ENCODE measurements at places on chromosomes 6 and 20.
A peak's percentile ranks its signal among the peaks of the same experiment; 100 is the strongest.

DNA sequence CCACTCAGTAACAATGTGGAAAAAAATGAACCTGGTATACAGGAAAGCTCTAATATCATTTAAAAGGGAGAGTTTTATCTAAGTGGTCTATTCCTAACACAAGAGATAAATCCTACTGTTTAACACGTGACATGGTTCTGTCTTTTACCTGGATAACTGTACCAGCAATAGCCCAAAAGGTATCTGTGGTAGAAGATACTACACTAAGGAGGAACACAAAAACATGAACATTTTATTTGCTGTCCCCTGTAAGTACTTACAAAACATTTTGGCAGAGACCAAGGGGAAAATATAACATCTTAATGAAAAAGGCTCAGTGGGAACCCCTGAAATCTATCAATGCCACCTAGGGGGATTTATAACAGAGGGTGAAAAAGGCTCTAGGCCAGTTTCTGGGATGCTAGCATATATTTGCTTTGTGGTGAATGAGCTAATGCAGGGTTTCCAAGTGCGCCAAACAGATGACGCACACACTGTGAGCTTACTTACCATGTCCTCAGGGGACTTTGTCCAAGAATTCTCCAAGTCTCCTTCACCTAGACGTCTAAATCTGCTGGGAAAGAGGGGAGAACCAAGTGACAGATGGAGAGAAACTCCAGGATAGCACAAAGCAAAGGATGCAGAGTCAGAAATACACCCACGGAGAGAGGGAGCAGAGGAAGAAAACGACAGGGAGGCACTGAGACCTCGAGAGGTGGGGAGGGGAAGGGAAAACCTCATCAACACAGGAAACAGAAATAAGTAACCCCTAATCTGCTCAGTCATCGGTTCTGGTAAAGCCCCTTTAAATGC is 147.9 kb upstream of the PRND start:
- DNase-seq, result peak; percentile 72

DNA sequence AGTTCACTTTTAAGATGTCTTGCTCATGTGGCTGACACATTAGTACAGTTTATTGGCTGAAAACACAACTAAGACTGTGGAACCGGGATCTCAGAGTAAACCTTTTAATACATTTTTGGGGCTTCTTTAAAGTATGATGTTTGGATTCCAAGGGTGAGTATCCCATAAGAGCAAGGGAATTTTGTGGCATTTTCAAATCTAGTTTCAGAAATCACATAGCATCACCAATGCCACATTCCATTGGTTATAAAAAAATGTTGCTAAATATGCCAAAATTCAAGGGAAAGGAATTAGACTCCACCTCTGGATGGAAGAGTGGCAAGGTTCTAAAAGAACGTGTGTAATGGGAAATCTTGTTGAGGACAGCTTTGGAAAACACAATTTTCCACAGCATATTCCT is 338.6 kb downstream of the COL12A1 start:
- DNase-seq, result no peak

DNA sequence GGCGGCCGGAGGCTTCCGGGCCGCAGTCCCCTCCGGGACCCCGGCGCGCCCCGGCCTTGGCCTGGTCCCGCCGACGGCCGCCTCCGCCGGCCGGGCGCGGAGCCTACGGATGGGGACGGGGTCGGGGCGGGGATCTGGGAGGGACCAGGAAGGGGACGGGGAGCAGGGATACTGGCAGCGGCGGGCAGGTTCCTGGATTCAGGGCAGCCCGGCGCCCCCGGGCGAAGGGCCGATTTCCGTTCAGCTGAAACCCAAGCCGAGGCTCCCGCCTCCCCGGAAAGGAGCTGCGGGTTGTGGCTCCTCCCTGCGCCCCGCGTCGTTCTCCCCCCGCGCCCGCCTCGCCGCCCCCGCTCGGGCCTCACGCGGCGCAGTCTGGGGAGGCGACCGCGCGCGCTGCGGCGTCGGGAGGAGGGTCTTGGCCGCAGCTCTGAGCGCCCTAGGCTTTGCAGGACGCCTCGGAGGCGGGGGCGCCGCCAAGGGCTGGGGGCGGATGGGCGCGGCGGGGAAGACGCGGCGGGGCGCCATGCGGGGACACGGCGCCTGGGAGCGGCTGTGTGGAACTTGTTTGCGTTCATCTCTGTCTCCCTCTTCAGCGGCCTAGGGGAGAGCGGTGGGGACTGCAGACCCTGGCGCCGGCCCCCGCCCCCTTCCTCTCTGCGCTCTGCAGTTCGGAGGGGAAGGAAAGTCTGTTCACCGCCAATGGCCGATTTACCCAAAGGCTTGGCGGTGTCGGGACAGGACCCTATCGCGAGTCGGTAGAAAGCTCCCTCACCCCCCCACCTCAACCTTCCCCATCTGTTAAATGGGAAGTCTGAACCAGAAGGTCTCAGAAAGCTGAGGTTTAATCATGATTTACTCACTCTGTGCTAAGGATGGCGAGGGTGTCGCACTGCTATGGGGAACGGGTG is 22.7 kb upstream of the TMEM181 start:
- DNase-seq, result no peak

DNA sequence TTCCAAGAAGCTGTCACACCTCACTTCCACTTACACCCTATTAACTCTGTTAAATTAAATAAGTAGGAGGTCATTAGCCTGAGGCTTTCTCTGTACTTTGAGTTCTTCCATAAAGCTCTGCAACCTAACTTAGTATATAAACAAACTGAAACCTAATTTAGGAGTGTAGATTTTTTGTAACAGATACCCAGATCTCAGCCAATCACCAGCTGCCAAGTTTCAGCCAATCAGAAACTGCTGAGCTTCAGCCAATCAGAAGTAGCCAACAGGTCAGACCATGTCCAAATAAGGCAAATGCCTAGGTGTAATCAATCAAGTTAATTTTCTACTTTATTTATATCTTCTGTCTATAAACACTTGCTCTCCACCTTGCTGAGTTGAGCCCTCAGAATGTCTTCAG is 142.7 kb upstream of the SULF2 start:
- no peak for DNase-seq

GRCh38 chr6:160428069-160428430 is 79.9 kb downstream of the SLC22A3 start:
- no peak for DNase-seq

DNA sequence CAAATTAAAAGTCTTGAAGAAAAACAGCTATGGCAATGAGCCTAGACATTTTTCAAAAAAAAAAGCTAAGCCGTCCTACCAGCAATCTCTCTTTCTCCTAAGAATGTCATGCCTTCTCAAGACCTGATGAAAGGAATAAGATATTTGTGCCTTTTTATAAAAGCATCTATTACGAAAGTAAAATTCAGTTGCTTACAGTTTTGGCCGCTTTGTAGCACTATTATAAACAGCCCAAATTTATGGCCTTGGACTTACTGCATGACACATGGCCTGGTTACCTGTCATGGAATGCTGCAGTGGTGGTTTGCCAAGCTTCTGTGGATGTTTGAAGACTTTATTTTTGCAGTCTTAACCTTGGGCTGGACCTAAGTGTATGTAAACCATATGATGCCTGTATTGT is 22.2 kb upstream of the VAPB start:
- DNase-seq, result no peak

DNA sequence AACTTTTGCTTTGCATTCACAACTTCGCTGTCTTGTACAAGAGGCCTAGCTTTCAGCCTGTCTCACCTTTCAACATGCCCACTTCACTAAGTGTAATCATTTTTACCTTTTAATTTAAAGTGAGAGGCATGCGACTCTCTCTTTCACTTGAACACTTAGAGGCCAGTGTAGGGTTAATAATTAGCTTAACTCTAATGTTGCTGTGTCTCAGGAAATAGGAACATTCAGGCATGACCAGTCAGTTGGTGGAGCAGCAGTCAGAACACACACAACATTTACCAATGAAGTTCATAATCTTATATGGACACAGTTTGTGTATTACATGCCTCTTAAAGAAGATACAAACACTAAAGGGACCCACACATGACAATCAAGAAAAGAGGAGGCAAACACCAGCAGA is 47.6 kb downstream of the HTR1B start:
- no peak for DNase-seq

DNA sequence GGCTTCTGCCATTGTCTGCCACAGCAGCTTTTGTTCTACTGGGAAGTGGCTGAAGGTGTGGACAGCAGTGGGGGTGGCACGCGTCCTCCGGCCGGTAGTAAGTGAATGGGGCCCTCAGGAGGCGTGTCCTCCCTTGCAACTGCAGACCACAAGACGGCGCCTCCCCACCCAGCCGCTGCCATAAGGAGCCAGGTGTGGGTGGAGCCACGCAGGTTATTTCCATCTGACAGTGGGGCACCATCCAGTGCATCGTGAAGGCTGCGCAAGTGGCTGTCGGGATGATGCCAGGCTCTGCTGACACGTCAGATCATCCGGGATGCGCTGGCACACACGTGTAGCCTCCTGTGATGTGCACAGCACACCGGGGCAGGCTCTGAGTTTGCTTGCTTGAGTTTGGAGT is 379.7 kb downstream of the CDH4 start:
- no peak for DNase-seq

DNA sequence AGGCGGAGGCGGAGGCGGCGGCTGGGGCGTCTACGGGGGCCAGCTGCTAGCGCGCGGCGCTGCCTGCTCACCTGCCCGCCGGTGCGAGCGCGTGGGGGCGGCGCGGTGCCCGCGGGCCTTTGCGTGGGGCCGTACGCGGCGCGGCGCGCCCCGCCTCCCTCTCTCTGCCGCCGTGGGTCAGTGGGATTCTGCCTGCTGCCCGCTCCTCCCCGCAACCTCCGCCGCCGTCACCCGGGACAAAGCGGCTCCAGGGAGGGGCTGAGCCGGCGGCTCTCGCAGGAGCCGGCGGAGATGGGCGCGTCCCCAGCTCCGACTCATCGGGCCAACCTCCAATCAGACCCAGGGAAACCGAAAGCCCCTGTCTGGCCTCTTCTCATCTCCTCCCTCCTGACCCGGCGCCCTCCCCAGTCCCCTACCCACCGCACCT is at the start of gene RCAN2:
RCAN2 (minus strand) TSS at position 249 of the 427 bp plus-strand sequence.
- DNase-seq, result no peak

- no peak for DNase-seq
These were observed 5.6 kb downstream of the MYLK2 start for GRCh38 chr20:31824554-31825313.

GRCh38 chr20:24960861-24961260 is 11.8 kb downstream of the CST7 start:
- no peak for DNase-seq

GRCh38 chr6:156976216-156977127 is 199.3 kb downstream of the ARID1B start:
- no peak for DNase-seq

GRCh38 chr6:124798942-124799496 is 163.2 kb upstream of the RNF217 start:
- DNase-seq, result no peak

DNA sequence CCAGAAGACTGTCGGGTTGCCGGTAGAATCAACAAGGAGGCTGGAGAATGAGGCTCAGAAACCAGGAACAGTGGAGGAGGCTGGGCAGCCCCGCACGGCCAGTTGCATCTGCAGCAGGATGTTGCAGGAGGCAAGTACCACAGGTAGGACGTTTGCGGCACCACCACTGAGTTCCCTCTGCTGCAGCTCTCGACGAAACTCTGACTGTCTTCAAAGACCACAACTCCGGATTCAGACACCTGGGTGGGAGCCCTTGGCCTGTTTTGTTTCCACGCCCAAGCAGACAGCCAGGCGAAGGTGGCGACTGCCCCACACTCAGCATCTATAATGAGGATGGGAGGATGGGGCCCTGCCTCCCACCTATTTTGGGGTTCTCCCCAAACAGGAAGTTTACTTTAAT is 218.2 kb downstream of the ZDHHC14 start:
- no peak for DNase-seq

DNA sequence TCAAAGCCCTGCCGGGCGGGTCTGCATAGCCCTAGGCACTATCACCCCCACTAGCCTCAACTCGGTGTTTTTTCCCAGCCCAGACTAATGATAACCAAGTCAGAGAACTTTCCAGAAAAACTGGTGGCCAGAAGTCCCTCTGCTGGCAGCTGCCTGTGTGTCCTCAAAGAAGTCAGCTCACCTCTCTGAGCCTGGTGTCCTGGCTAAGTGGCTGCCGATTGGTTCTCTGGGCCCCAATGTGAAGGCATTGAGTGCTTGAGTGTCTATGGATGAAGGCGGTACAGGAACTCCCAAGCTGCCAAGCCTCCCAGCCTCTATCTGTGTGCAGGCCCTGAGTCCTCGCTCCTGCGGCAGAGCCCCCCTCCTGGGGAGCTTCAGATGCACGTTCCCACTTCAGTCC is 355.6 kb downstream of the TAF4 start:
- no peak for DNase-seq

DNA sequence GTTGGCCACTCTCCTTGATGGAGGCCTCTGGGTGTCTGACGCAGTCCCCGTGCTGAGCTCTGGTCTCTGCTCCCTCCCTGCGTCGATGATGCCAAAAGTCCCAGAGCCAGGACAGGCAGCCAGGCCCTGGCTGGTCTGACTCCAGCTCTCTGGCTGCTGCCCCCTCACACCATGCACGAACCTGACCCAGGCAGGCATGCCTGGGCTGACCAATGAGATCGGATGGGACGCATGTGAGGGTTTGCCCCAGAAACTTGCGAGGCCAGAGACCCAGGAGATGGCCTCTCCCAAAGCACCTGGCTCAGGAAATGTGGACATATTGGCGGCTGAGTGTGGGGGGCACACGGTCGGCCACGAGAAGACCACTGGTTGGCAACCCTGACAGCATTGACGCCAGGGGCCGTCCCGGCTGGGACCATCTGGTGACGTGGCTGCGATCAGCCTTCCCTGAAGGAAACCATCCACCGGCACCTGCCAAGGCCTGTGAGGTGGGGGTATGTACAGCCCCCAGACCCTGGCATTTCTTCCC is 51.2 kb upstream of the FRMD1 start:
- DNase-seq, result no peak

- no peak for DNase-seq
These were observed 714.8 kb downstream of the DHX35 start for GRCh38 chr20:39676857-39677391.

DNA sequence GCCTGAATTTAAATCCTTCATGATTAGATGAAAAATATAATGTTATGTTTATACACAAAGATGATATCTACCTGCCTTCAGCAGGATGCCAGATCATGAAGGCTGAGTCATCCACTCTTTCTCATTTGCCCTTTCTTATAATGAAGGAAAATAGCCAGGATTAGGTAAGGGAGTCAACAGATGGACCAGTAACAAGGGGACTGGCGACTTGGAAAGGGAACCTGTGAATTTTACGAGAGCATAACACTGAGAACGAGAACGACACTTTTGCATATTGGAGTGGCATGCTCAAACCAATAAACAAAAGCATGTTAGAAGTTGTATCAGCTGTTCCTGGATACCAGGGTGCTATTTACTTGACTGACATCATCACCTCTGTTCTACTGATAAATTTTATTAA is 154.0 kb downstream of the LAMP5 start:
- no peak for DNase-seq

- DNase-seq, result peak; percentile 12
These were observed 20.3 kb downstream of the POFUT1 start for GRCh38 chr20:32227744-32228688.

GRCh38 chr6:31086788-31087440 is 25.5 kb downstream of the C6orf15 start:
- no peak for DNase-seq
